ENCODE measurements at places on chromosomes 4 and X. TPM values are rescaled to one million over a fixed set of nuclear protein-coding genes. Genes with fewer than 3 reads are reported as not detected.

The LPAR4 gene
- 0.12 TPM for total RNA-seq

The ZFP42 gene
- not detected for total RNA-seq

The TCEAL2 gene
- not detected for total RNA-seq

The GAGE1 gene
- not detected for total RNA-seq

The ARHGAP6 gene
- total RNA-seq = 5.2 TPM

The CXCL1 gene
- total RNA-seq = 2.9 TPM

The SH3BGRL gene
- 40.4 TPM for total RNA-seq

The VCX3B gene
- total RNA-seq = not detected

The TCEAL6 gene
- not detected for total RNA-seq

The HSFX2 gene
- total RNA-seq = not detected

The ATP1B4 gene
- total RNA-seq = not detected

The CSAG1 gene
- not detected for total RNA-seq

The HMGB3 gene
- 28.4 TPM for total RNA-seq

The PNMA6F gene
- not detected for total RNA-seq

The FHIP1A gene
- total RNA-seq = 1.4 TPM

The FAM241A gene
- total RNA-seq = 3.2 TPM

The IL1RAPL1 gene
- total RNA-seq = 11.5 TPM

The CXCR3 gene
- total RNA-seq = not detected

The KCTD8 gene
- total RNA-seq = 6.9 TPM

The CT45A2 gene
- not detected for total RNA-seq

The XG gene
- total RNA-seq = 4.9 TPM

All from uterine smooth muscle cell (primary cell).